ENCODE measurements at places on chromosomes 7 and 10.

DNA sequence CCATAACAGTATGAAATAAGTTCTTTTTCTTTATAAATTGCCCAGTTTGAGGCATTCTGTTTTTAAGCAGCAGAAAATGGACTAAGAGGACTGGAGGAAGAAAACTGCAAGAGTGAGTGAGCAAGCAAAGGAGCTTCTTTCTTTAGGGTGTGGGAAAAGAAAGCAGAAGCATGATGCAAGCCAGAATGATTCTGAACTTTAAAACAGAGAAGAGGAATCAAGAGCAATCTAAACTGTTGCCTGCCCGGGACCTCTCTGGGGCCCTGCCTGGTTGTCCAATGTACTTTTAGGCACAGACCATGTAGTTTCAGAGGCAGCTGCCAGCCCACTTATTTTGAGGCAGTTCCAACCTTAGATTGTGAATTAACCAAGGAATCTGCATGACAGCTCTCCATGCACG, 186.3 kb downstream of the PLPP4 start:
- DNase-seq, result no peak

- no peak for DNase-seq
Observed at GRCh38 chr10:124240839-124241291, 147.5 kb upstream of the CHST15 start.

DNA sequence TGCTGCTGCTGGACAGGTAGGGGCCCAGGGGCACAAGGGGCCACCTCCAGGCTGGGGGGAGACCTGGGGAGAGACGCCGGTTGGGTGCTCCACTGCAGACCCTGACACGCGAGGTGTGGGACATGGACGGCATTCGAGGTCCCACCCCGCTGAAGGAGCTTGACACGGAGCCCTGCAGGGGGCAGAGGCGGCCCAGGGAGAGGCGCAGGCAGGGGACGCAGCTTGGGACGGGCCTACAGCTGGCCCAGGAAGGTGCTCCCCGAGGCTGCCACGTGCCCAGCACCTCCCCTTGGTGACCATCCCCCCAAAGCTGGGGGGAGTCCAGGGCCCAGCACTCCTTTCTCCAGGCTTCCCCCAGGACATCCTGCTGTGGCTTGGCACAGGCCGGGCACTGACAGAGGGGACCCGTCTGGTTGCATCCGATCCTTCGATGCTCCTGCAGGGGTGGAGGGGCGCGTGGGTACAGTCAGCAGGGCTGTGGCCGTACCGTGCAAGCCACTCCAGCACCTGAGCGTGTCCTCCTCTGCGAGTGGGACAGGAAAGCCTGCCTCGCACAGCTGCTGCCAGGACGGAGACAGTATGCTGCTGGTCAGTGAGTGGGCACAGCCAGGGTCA, 174.4 kb downstream of the ELFN1 start:
- DNase-seq, result no peak

DNA sequence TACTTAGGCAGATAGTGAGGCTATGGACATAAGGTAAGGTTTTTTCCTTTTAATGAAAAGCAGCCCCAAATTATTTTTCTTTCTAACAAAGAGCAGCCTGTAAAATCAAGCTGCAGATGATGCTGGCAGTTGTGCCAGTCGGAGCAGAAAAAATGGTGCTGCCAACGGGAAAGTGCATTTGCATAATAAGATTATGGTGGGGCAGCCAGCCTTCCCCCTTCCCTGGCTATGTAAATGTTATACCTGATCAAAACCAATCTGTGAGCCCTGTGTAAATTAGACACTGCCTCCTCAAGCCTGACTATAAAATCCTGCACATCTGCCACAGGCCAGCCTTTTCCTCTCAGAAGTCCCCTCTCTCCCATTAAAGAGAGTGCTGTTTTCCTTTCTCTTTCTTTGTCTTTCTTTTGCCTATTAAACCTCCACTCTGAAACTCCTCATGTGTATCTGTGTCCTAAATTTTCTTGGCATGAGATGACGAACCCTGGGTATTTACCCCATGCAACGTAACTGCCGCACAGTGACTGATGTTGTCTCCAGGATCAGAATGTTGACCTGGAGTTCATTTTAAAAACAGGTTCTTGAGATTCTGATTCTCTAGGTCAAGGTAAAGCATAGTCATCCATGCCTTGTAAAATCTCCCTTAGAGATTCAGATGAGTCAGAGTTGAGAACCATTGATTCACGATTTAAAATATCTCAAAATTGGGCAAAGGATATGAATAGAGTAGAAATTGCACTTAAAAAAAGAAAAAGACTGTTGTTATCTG, 167.3 kb upstream of the C1GALT1 start:
- DNase-seq, result no peak

Data from ureter (tissue), 1 donor.